Keratinocyte (primary cell): ENCODE measurements at places on chromosomes 11 and 22.

GRCh38 chr11:109945626-109946321 lies 147.4 kb upstream of the ZC3H12C start:
- no peak for DNase-seq

GRCh38 chr22:32660292-32660691 lies 141.2 kb upstream of the TIMP3 start:
- DNase-seq = no peak

DNA sequence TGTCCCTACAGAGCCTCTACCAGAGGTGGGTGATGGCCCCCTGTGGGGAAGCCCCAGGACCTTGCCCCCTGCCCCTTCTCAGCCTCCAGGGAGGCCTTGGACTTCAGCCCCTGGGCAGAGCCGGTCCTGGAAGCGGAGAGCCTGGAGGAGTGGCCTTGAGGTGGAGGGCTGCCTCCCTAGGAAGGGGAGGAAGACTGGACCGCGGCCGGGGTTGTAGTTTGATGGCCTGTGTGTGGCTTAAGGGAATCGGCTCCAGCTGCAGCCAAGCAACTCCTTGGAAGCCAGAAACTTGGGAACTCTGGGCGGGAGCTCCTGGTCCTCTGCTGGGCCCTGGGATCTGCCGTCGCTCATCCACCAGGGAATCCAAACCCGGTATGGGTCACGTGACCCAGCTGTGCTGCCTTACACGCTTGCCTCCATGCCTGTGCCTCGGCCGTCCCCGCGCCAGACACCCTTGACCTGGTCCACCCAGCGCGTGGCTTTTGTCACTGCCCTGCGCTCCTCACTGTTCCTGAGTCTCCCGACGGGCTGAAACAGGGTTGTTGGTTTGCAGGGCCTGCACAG lies 23.5 kb upstream of the ARHGAP8 start:
- no peak for DNase-seq

GRCh38 chr11:21169639-21170038 lies 500.3 kb downstream of the NELL1 start:
- DNase-seq = no peak

- no peak for DNase-seq
Measured at GRCh38 chr11:2130881-2131352, 8.3 kb downstream of the IGF2 start.

GRCh38 chr11:9664276-9665171 lies 647 bp downstream of the SWAP70 start:
- DNase-seq = no peak

- DNase-seq = no peak
Measured at GRCh38 chr11:134587345-134587744, 175.3 kb upstream of the B3GAT1 start.

DNA sequence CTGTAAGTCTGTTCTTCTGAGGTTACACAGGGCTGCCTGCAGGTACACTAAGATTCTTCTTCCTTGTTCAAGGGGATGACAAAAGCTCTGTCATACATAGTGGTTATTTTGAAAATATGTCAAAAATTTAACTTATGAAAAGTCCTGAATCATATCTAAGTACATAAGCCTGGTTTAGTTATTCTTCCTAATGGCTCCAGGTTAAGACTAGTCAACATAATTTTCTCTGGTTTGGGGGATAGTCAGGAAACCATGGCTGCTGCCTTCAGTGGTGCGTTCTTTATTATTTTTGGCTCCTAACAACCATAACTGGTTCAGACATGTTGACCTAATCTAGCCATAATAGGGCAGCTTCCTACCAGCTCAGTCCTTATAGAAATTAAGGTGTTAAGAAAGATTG lies 257.4 kb upstream of the DDI1 start:
- DNase-seq = peak; percentile 49

DNA sequence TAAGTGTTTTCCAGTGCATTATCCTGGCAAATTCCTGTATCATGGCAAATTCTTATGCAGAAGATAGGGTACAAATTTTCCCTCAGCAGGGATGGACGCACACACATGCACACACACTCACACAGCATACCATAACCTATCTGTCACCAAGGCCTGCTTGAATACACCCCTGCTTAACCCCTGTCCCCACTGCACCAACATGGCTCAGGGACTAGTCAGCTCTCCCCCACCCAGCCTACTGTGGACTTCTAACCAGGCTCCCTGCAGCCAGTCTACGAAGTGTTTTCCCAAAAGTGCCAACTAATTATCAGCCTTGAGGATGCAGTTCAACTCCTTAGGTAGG lies 63.1 kb downstream of the RAB30 start:
- no peak for DNase-seq
